Effector memory CD4-positive, alpha-beta T cell (primary cell): ENCODE measurements at places on chromosomes 16 and 17.

DNA sequence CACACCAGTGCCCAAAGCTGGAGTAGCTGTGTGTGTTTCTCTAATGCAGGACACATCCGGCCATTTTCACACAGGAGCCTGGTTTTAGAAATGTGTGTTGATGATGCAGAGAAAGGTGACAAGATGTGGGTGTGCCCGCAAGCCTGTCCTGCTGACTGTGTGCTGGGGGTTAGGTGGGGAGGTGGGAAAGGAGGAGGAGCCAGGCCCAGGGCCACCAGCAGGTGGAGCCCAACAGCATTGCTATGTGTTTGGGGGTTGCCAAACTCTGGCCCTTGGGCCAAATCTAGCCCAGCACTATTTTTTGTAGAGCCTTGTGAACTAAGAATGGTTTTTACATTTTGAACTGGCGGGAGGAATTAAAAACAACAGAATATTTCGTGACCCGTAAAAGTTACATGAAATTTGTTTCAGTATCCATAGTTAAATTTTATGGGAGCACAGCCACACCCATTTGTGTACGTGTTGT is 61.7 kb upstream of the LGALS9 start:
- H3K27me3 ChIP-seq, result no peaks in the 10 kb centered on the region
- H3K36me3 ChIP-seq, result no peaks in the 10 kb centered on the region
- no peak for DNase-seq
- no peaks in the 10 kb centered on the region for H3K4me1 ChIP-seq

- H3K4me1 ChIP-seq, result no peaks in the 10 kb centered on the region
- H3K27me3 ChIP-seq, result no peaks in the 10 kb centered on the region
- peaks cover 59% of the 10 kb centered on the region for H3K36me3 ChIP-seq
- DNase-seq, result no peak
- H3K27ac ChIP-seq, result no peak overlapping the region
Measured at GRCh38 chr16:4682616-4683254, 10.6 kb upstream of the NUDT16L1 start.

- H3K4me3 ChIP-seq, result no peak overlapping the region
- no peaks in the 10 kb centered on the region for H3K27me3 ChIP-seq
- no peak for DNase-seq
- H3K4me1 ChIP-seq, result peaks cover 24% of the 10 kb centered on the region
Measured at GRCh38 chr17:18921912-18922451, 30.0 kb upstream of the SLC5A10 start.

DNA sequence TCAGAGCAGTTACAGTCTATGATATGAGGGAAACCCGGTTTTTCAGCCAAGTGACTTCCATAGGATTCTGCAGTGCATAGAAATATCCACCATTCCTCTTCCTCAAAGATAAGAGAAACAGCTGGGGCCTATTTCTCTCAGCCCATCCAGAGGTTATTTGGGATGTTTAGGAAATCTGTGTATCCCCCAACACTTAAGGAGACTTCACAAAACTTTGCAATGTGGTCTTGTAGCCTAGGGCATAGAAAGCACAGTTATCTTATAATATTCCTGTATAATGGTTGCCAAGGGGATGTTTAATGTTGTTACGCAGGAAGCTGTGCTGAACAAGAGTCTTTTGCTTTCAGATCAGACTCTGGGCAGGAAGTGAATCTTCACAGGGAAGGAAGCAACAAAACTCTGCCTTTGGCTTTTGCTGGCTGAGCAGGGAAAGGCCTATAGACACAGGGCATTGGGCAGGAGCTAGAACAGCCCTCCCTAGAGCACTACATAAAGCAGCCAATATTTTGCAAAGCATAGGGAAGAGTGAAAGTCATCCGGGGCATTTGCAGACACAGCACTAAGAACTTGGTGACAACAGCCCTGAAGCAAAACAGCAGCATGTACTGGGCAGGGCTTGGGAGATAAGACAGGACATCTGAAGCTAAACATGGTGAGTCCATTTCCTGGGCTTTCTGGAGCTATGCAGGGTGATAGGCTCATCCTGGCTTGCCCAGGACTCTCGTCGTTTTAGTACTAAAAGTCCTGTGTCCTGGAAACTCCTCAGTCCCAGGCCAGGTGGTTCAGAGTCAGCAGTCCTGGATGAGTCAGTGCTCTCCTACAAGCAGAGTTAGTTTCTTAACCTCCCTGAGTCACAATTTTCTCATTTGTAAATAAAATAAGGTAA is 18.7 kb upstream of the BEAN1 start:
- no peak for DNase-seq
- H3K4me3 ChIP-seq, result peak overlapping the region; percentile 35
- H3K4me1 ChIP-seq, result peaks cover 24% of the 10 kb centered on the region

GRCh38 chr16:11212798-11213196 is 43.2 kb downstream of the SOCS1 start:
- H3K4me3 ChIP-seq, result no peak overlapping the region
- H3K36me3 ChIP-seq, result no peaks in the 10 kb centered on the region
- no peak for DNase-seq
- no peaks in the 10 kb centered on the region for H3K4me1 ChIP-seq
- H3K27me3 ChIP-seq, result no peaks in the 10 kb centered on the region

DNA sequence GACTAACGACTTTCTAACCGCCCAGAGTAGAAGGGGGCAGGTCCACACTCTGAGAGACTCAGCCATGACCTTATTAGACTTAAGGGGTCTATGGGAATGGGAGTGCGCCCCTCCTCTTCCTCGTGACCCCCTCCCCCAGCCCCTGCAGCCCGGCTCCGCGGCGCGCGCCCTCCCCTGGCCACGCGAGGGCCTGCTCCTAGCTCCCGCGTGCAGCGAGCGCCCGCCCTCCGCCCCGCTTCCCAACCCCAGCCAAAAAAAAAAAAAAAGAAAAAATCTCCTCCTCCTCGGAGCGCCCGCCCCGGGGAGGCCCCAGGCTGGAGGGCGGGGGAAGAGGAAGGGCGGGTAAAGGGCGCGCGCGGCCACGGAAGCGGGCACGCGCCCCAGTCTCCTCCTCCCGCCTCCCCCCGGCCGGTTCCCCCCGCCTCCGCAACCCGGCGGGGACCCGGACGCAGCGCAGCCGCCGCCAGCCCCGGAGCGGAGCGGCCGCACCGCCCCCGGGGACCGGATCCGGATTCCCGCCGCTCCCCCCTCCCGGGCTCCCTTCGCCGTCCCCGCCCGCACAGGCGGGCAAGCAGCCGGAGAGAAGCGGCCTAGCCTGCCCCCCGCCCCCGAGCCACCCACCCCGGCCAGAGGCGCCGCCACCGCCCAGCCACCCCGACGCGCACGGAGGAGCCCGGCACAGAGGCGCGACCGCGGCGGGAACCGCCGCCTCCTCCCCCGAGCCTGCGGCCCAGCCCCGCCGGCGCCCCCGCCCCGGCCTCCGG is 949 bp downstream of the UBTF start:
- H3K4me3 ChIP-seq, result peak overlapping the region; percentile 58
- peaks cover 26% of the 10 kb centered on the region for H3K36me3 ChIP-seq
- H3K4me1 ChIP-seq, result peaks cover 41% of the 10 kb centered on the region
- DNase-seq, result peak; percentile 79

- no peaks in the 10 kb centered on the region for H3K36me3 ChIP-seq
- DNase-seq, result no peak
- H3K27me3 ChIP-seq, result no peaks in the 10 kb centered on the region
- H3K4me3 ChIP-seq, result no peak overlapping the region
- H3K4me1 ChIP-seq, result no peaks in the 10 kb centered on the region
- H3K27ac ChIP-seq, result no peak overlapping the region
Measured at GRCh38 chr17:16661217-16661616, 7.6 kb upstream of the ZNF624 start.

DNA sequence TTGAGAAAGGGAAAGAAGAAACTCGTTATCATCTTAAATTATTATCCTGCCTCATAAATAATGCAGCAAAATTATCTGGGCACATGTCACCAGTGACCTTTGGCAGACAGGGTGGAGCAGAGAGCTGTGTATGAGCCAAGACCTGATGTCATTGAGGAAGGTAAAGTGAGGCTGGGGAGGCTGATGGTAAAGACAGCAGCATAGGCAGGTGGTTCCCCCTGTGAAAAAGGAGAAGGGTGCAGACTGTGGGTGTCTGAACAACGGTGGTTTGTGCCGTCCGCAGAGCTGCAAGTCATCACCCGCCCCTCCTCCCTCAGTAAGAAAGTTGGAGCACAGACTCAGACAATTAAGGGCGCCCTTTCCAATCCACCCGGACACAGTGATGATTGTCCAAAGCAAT is 30.8 kb upstream of the METTL16 start:
- H3K4me3 ChIP-seq, result no peak overlapping the region
- H3K27ac ChIP-seq, result no peak overlapping the region
- no peaks in the 10 kb centered on the region for H3K4me1 ChIP-seq
- no peaks in the 10 kb centered on the region for H3K36me3 ChIP-seq

DNA sequence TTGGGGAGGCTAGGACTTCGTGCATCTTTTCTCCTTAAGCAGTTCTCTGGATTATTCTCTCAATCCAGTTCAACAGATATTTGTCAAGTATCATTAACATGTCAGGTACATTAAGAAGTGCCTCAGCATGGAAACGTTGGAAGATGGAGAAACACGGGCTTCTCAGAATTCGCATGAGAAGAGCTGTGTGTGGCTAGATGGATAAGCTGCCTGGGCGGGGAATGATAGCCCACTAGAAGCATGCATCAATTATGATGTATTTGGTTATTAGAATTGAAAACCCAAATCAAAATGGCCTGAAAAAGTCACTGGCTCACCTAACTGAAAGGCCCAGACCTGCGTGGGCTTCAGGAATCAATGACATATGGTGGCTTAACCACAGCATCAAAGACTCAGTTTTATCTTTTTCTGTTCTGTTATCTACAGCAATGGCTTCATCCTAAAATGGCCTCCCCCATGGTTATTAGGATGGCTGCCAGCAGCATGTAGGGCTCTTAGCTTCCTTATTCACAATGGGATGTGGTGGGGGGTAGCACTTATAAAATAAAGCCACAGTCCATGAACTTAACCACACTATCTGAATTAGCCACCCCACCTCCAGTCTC is 43.9 kb downstream of the MMD start:
- H3K27ac ChIP-seq, result no peak overlapping the region
- no peaks in the 10 kb centered on the region for H3K36me3 ChIP-seq
- H3K4me3 ChIP-seq, result no peak overlapping the region
- H3K4me1 ChIP-seq, result no peaks in the 10 kb centered on the region
- no peak for DNase-seq
- no peaks in the 10 kb centered on the region for H3K27me3 ChIP-seq

DNA sequence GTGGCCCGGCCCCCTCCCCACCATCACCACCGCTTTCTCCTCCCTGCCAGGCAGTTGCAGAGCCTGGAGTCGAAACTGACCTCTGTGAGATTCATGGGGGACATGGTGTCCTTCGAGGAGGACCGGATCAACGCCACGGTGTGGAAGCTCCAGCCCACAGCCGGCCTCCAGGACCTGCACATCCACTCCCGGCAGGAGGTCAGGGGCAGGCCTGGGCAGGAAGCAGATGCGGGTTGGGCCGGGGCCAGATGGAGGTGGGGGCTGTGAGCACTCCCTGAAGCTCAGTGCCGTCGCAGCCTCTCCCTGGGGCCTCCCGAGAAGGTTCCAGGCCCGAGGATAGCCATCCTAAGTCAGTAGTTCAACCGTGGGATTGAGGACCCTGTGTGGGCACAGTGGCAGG is 14.2 kb upstream of the ADGRG3 start:
- no peak overlapping the region for H3K4me3 ChIP-seq
- H3K27me3 ChIP-seq, result no peaks in the 10 kb centered on the region
- no peak for DNase-seq
- H3K27ac ChIP-seq, result no peak overlapping the region
- peaks cover 11% of the 10 kb centered on the region for H3K4me1 ChIP-seq

GRCh38 chr16:30472328-30472942 is at the start of gene ITGAL:
Gene ITGAL, plus strand, starts transcription at chr16:30472742. Its CDS starts 96 bp downstream, at chr16:30472838.
- H3K4me3 ChIP-seq, result peak within 1 kb of the TSS; percentile 51
- no peaks in the 10 kb centered on the region for H3K27me3 ChIP-seq
- peak; percentile 72 for DNase-seq

DNA sequence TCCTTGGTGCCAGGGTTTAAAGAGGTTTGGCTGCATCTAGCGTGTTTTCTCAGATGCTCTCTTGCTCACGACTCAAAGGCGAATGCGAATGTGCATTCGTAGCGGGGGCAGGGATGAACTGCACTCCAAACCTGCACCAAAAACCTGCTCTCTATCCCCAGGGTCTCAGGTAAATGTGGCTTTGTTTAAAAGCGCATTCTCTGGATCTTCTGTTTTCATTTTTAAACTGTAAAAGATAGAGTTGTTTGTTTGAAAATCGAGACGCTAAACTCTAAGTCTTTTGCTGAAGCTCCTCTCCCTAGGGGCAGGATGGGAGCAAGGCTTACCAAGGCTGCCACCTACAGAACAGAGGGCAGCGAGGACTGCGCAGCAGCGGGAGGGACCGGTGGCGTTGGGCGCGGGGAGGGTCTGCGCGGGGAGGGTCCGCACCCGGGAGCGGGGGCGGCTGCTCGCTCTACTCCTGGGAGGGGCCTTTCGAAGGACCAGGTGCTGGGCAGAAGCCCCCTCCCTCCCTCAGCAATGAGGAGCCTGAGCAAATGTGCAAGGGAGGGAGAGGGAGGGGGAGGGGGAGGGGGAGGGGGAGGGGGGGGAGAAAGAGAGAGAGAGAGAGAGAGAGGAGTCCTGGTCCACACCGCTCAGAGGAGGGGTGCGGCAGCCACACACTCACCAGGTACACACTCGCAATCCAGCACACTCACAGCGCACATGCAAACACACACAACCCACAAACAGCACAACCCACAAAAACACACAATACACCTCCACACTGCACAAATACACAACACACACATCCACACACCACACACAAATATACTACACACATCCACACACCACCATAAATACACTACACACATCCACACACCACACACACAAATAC is 142.8 kb downstream of the GRIN2A start:
- no peaks in the 10 kb centered on the region for H3K27me3 ChIP-seq
- H3K4me3 ChIP-seq, result no peak overlapping the region
- H3K36me3 ChIP-seq, result no peaks in the 10 kb centered on the region
- DNase-seq, result no peak

- no peaks in the 10 kb centered on the region for H3K4me1 ChIP-seq
- no peak overlapping the region for H3K27ac ChIP-seq
- no peaks in the 10 kb centered on the region for H3K27me3 ChIP-seq
- DNase-seq, result no peak
- H3K4me3 ChIP-seq, result no peak overlapping the region
Measured at GRCh38 chr16:13780406-13781168, 139.4 kb upstream of the ERCC4 start.

GRCh38 chr16:89312598-89313299 is 95.2 kb downstream of the ZNF778 start:
- no peak overlapping the region for H3K4me3 ChIP-seq
- DNase-seq, result no peak
- H3K4me1 ChIP-seq, result peaks cover 62% of the 10 kb centered on the region
- peaks cover 10% of the 10 kb centered on the region for H3K36me3 ChIP-seq
- H3K27me3 ChIP-seq, result no peaks in the 10 kb centered on the region
- peak overlapping the region; percentile 12 for H3K27ac ChIP-seq

DNA sequence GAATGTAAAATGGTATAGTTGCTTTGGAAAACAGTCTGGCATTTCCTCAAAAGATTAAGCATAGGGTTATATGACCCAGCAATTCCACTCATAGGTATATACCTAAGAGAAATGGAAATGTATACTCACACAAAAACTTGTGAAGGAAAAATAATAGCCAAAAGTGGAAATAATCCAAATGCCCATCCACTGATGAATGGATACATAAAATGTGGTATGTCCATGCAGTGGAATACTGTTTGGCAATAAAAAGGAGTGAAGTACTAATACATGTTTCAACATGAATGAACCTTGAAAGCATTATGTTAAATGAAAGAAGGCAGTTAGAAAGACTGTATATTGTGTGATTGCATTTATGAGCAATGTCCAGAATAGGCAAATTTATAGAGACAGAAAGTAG is 25.1 kb downstream of the NUP93 start:
- H3K27ac ChIP-seq, result no peak overlapping the region
- no peaks in the 10 kb centered on the region for H3K4me1 ChIP-seq
- H3K4me3 ChIP-seq, result no peak overlapping the region
- no peaks in the 10 kb centered on the region for H3K27me3 ChIP-seq
